Astrocyte (in vitro differentiated cells and primary cell): ENCODE measurements at places on chromosomes 6 and 20.

GRCh38 chr6:97925504-97925903 lies 642.5 kb upstream of the MMS22L start:
- no peak for DNase-seq

- DNase-seq: no peak
Observed at GRCh38 chr6:169184419-169184818, 69.2 kb downstream of the THBS2 start.

GRCh38 chr20:46690219-46691106 lies 1.2 kb upstream of the TP53RK start:
- DNase-seq: peak; percentile 28

GRCh38 chr6:99485395-99485773 lies 29.8 kb downstream of the USP45 start:
- DNase-seq: no peak

GRCh38 chr6:114446342-114446741 lies 103.5 kb upstream of the HS3ST5 start:
- DNase-seq: no peak

DNA sequence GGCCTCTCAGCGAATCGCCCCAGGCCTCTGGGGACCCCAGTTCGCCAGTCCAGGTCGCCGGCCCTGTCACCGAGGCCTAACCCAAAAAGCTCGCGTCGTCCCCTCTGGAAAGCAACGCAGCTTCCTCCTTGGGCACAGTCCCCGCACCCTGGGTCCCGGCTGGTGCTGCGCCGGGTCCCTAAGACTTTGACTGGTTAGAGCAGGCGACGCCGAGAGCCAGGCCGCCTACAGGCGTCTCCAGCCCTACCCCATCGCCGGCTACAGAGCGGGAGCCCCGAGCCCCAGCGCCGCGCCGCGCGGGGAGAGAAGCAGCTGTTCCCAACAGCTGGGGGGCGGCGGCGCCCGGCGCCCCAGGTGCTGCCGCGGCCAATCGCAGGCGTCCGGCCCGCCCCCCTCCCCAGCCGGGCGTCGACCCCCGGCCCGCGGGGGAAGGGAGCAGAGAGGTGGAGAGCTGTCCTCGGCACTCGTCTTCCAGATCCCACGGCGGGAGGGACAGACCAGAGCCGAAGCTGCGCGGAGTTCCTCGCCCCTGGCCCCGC lies 540 bp upstream of the RBM24 start:
- DNase-seq: no peak

DNA sequence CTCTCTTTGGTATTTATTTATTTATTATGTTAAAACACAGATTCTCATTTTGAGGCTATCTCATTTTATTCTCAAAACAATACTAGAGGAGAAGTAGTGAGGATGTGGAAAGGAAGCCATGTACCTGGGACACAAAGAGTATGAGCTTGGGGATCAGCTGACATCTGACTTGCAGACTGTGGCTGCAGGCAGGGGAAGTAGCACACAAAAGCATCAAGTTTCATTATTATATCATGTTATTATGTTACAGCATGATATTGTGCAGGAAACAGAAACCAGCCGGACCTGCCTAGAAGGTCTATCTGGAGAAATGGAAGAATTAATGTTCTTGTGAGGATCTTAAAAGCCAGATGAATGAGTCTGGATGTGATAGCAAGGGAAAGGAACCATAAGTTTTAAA lies 248.2 kb downstream of the KHDC1L start:
- DNase-seq: no peak

DNA sequence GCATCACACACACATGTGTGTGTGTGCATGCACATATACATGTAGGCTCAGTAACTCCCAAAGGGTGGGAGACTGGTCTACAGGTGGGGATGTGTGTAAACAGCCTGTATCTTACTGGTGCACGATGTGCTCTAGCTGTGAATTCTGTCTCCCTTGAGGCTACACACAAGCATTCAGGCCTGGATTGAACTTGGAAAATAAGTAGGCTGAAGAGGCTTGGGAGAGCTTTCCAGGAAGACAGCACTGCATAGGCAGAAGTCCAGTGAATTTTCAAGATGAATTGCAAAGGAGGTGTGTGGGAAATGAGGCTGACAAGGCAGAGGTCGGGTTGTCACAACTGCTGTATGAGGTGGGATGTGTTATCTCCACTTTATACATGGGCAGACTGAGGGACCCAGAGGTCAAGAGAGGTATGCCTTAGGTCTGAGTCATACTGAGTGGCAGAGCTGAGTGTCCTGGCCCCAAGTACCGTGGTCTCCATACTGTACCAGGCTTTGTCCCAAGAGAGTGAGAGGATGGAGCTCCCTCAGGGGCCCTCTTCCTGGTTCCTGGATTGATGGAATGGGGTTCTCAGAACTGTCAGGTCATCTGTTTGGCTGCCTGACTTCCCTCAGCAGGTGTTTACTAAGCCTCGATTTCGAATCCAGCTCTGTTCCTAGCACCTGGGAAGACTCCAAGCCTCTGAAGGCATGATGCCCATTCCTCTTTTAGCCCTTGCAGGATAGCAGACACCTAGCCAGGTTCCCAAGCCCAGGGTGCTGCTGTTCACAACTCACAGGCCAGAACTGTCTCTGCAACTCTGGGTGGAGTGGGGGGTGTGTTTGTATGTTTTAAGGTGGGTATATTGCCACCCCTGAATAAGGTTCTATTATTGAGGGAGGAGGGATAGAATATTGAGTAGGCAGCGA lies 14.4 kb downstream of the SNPH start:
- DNase-seq: no peak

GRCh38 chr6:68838571-68838970 lies 203.5 kb downstream of the ADGRB3 start:
- DNase-seq: no peak

- peak; percentile 86 for DNase-seq
Observed at GRCh38 chr6:118705544-118706491, 54.4 kb upstream of the CEP85L start.

- peak; percentile 63 for DNase-seq
Observed at GRCh38 chr6:106257195-106257594, 68.4 kb downstream of the ATG5 start.

DNA sequence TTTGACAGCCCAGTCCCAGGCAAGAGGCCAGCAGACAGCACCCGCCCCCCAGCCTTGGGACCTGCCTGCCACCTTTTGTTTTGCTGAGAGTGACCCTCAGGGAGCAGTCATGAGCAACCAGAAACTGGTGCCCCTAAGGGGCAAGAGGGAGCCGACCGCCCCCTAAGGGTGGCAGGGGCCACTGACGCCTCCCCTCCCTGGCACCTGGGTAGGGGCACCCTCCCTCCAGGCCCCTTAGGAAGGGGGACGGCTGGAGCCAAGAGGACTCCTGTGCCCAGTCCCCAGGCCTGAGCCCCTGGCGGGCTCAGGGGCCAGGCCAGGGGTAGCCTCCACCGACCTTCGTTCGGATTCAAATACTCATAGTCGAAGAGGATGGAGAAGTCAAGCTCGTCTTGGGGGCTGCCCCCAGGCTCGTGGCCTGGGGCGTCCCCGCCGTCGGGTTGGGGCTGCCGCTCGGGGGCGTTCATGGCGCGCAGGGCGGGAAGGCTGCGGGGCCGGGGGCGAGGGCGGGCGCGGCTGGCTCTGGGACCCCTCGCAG lies 417 bp downstream of the NFATC2 start:
- no peak for DNase-seq

DNA sequence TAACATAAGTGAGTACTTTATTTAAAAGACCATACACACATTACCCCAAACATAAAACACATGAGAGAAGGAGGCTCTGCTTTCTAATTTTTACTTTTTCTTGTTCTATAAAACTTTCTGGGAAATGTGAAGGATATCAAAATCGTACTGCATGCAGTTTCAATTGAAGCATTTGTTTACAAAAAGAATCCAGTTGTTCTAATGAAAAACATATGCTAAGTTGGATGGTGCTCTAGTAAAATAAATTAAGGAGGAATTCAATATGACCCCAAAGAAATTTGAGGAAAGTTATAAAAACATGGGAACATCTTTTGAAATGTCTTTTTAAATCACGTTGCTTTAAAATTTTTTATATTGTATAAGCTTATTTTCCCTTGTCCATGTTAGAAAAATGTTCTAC lies 37.6 kb downstream of the OR2B6 start:
- no peak for DNase-seq

DNA sequence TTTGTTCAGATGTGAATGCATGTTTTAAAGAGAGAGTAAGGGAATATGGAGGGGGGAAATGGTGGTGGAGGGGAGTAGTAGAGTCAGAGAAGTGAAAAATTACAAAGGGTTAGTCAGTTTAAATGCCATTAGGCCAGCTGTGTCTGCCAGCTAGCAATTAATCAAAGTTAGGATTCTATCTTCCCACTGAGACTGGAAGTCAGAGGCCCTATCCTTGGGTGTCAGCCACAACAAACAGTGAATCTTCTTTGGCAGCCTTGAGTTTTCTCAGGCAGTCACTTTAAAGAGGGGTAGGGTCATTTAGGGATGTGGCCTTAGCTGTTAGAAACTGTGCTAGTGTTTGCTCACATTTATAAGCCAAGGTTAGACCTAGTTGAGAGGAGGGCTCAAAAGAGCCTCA lies 120.5 kb upstream of the BTBD3 start:
- DNase-seq: peak; percentile 22

DNA sequence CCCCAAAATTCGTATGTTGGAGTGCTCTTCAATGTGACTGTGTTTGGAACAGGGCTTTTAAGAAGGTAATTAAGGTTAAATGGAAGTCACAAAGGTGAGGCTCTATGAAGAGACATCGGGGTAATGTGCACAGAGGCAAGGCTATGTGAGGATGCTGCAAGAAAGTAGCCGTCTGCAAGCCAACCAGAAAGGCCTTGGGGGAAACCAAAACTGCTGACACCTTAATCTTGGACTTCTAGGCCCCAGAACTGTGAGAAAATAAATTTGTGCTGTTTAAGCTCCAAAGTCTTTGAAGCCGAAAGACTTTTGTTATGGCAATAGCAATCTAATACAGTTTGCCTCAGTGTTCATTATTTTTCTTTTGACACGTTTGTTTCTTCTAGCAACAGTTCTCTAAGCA lies 2.4 kb upstream of the IRAK1BP1 start:
- DNase-seq: no peak

DNA sequence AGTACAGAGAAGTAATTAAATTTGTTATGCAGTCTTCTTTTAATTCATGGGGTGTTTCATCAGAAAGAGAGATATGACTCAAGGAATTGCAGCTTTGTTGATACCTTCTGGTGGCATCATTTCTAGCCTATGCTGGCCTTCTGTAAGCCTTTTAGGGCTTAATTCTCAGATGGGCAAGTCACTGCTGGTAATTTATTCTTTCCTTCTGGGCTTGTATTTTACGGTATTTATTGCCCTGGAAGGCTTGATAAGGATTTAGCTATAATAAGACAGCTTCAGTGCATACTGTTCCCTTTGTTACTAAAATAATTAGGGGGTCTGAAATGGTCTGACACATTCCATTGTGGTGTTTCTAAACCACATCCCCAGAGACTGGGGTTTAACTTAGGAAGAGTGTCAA lies 57.9 kb upstream of the EMILIN3 start:
- DNase-seq: peak; percentile 17

- DNase-seq: no peak
Observed at GRCh38 chr20:57088436-57088835, 178.0 kb downstream of the BMP7 start.

DNA sequence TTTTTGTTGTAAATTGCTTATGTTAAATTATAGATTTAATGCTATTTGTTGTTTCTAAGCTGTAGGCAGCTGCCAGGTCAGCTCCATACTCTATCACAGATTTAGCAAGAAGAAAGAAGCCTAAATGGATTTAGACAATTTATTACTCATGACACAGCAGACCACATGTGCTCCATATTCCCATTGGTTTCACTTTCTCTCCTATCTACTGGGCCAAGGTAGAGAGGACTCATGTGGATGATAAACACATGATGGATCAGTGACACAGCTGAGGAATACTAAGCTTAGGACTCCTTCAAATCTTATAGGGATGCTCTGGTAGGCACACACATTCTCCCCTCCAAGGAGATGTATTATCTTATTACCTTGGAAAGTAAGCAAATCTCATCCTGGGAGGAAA lies 553.0 kb upstream of the ADGRB3 start:
- DNase-seq: no peak

DNA sequence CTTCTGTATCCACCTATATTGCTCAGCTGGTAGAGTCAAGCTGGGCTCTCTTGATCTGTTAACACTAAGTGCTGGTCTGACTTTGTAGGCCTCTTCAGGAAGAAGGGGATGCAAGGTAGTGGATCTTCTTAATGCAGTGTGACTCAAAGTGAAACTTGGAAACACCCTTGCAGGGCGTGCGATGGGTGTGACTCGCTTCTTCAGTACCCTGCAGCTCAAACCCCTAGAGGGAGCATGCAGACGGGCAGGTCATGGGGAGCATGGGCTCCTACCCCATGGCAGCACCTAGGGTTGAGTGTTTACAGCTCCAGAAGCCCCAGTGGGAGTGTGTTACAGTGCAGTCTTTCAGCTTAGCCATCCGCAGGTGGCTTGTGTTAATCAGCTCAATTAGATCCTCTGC lies 757 bp upstream of the SAMD3 start:
- no peak for DNase-seq

- DNase-seq: no peak
Observed at GRCh38 chr20:63808964-63809674, 21.9 kb downstream of the ZBTB46 start.

DNA sequence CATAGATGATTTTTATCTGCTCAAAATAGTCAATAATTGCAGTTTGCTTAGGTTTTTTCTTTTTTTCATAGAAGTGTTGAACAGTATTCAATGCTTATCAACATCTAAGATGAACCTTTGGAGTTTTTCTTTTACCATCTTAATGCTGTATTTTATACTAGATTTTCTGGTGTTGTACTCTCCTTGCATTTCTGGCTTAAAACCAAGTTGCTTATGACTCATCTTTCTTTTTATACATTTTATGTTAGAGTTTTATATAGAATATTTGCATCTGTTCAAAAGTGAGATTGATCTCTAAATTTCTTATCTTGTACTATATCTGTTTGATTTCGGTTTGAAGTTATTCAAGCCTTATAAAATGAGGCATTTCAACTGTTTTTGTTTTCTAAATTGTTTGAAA lies 232.5 kb downstream of the RFPL4B start:
- DNase-seq: no peak

- no peak for DNase-seq
Observed at GRCh38 chr6:138406443-138406842, 2.4 kb downstream of the HEBP2 start.

GRCh38 chr20:6919792-6920468 lies 152.4 kb downstream of the BMP2 start:
- no peak for DNase-seq

DNA sequence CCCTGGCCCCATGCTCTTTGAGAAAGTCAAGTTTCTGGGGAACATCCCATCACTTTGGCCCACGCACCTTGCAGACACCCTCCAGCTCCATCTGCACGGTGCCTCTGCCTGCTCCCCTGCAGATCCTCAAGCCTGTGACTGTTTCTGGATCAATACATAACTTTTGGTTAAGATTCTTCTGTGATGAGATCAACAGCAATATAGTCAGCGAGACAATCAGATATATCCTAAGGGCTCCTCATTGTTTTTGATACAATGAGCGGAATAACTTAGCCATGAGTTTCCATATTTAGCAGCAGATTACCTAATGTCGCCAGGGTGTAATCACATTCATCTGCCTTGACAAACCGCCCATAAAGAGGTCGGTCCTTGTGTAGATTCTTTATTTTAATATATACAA lies 109.3 kb upstream of the MTHFD1L start:
- DNase-seq: peak; percentile 65

- DNase-seq: peak; percentile 39
Observed at GRCh38 chr6:28940294-28940857, 16.6 kb upstream of the TRIM27 start.

- DNase-seq: peak; percentile 26
Observed at GRCh38 chr6:142764311-142764710, 180.7 kb downstream of the HIVEP2 start.

- DNase-seq: no peak
Observed at GRCh38 chr6:160115421-160115820, 6.2 kb upstream of the SLC22A1 start.
